CD4-positive, alpha-beta memory T cell (primary cell): ENCODE measurements at places on chromosomes 11 and 22. TPM values are rescaled to one million over a fixed set of nuclear protein-coding genes. Genes with fewer than 3 reads are reported as not detected.

DNA sequence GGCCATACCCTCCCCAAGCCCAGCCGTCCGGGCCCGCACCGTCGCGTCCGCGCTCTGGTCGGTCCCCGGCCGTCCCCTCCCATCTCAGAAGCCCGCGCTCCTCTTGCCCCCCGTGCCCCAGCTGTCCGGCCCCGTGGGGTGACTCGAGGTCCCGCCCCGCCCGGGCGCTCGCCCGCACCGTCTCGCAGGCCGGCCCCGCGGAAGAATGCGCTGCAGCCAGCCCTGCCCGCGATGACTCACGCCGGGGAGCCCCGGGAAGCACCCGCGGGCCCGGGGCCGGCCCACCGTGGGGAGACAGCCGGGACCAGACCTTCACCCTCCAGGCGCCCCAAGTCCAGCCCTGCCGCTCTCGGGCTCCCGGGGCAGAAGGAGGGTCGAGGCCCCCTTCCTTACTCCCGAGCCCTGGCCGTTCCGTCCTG, 320 bp upstream of the PHLDA2 start:
- peak; percentile 19 for DNase-seq

- no peak for DNase-seq
These were observed 25.0 kb downstream of the USP35 start for GRCh38 chr11:78213526-78214330.

- no peak for DNase-seq
These were observed 53.8 kb upstream of the PRR5 start for GRCh38 chr22:44648085-44648820.

DNA sequence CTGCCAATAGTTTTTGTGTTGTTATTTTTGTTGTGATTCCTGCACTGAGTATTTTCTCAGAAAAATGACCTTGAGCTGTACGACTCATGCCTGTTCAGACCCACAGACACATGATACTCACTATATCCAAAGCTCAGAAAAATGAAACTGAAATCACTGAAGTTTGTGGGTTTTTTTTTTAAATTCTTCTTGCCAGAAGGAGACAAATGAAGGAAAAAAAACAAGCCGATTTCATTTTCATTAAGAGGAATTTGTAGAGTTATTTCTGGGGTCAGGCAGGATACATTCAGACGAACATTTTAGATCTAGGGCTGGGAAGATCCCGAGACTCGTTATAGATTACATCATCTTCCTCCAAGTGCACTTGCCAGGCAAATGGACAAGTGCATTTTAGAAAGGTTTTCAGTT, 60.4 kb downstream of the BMAL1 start:
- peak; percentile 17 for DNase-seq

- no peak for DNase-seq
These were observed 209.7 kb upstream of the ARHGAP20 start for GRCh38 chr11:110921742-110922521.

DNA sequence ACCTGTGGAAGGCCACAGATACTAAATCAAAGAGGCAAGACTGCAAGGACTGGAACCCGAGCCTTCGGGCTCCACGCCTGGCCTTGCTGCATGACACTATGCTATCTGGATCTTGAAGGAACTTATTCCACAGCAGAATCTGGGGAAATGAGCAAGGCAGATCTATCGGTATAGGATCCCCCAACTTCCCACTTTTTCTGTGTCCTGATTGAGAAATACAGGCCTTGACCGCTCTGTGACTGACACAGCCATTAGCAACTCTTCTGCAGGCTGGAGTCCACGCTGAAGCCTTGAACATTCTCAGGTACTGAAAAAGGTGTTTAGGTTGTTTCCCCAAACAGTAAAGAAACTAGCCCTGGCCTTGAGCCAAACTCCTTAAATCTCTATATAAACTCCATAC, 241.2 kb upstream of the NARS2 start:
- DNase-seq = no peak

GRCh38 chr11:2886191-2886894, 768 bp upstream of the CDKN1C start:
- no peak for DNase-seq

DNA sequence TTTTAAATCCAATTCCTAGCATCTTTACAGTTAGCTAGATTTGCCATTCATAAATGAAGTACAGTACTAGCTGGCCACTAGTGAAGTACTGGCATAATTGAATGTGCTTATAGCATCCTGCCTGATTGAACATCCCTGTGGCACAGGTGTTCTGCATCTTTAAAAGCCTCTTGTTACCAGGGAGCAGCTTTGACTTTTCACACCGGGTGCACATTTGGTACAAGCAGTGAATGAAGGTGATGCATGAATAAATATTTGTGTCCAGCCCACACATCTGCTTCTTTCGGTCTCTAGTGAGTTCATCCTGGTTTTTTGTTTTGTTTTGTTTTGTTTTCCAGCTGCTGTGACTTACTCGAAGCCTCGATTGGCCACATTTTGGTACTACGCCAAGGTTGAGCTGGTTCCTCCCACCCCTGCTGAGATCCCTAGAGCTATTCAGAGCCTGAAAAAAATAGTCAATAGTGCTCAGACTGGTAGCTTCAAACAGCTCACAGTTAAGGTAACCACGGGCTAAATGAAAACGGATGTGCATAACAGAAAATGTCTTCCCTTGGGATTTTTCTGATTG, 5.3 kb downstream of the ATP5MG start:
- no peak for DNase-seq

DNA sequence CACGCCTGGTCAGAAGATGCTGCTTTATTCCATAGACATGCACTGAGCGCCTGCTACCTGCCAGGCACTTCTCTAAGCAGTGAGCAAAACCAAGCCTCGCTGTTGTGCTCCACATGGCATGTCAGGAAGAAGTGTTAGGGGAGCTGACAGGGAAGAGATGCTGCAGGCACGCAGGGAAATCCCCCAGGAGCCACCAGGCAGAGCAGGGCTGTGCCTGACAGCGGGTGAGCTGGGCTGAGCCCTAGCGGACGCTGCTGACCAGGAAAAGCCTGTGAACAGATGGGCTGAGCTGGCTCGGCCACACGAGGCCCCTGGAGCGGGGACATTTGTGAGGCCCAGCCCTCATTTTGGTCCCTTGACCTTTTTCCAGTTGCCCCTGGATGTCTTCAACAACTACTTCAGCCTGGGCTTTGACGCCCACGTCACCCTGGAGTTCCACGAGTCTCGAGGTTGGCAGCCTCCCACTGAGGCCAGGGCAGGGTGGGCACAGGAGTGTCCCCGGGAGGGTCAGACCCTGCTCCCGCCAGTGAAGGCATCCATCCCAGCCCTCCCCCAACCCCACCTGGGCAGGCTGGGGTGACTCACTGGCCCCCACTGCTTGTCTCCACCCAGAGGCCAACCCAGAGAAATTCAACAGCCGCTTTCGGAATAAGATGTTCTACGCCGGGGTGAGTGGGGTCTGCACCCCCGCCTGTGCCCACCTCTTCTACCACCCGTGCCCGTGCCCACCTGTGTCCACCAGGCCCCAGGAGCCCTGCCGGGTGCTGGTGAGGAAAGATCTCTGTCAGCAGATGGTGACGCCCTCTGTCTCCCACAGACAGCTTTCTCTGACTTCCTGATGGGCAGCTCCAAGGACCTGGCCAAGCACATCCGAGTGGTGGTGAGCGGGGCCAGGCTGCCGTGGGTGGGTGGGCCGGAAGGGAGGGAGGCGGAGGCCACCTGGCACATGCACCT, 7.4 kb upstream of the MDK start:
- no peak for DNase-seq

DNA sequence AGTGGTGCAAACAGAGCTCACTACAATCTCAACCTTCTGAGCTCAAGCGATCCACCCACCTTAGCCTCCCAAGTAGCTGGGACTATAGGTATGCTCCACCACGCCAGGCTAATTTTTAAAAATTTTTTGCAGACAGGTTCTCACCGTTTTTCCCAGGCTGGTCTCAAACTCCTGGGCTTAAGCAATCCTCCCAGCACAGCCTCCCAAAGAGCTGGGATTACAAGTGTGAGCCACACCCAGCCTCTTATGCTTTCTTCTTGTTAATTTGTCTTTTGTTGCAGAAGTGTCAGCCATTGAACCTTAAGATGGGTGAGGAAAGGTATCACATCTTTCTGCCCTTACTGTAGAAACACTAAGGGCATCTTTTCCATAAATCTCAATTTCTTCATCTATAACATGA, 34.9 kb downstream of the DENND5A start:
- no peak for DNase-seq

- DNase-seq = no peak
These were observed 381.3 kb upstream of the ANO5 start for GRCh38 chr11:21811572-21811971.

GRCh38 chr11:73295241-73295995, 12.7 kb upstream of the ARHGEF17 start:
- peak; percentile 56 for DNase-seq

TRIM49 gene
- not detected for total RNA-seq

GNAZ gene
- total RNA-seq = 0.36 TPM

TMEM86A gene
- total RNA-seq = 4.0 TPM

CCDC88B gene
- total RNA-seq = 73.0 TPM

PDE2A gene
- 1.7 TPM for total RNA-seq
